Activated CD8-positive, alpha-beta T cell treated with anti-CD3 and anti-CD28 coated beads, Interleukin-2, amount 10 ng/mL, durations not matched to agents 7 days and 5 days (primary cell): ENCODE measurements at places on chromosomes 2 and 18. TPM values are rescaled to one million over a fixed set of nuclear protein-coding genes. Genes with fewer than 3 reads are reported as not detected.

The HRH4 gene
- total RNA-seq, result not detected

The TYW5 gene
- 7.3 TPM for total RNA-seq

The OTOS gene
- not detected for total RNA-seq

DNA sequence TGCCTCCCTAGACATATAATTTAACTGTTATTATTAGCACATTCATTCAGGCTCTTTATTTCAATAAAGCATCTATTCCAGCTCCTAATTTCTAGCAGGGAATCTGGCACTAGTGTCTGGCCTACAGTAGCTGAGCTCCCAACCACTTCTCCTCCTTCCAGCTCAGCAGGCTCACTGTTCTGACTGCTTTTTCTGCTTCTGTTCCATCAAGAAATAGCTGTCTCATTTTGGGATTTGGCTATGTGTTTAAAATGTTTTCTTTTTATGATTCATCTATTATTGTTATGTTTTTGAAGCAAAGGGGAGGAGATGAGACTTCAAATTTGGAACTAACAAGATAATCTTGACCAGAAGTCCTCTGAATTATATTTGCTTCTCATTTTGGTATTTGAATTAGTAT is 172.7 kb upstream of the SMAD7 start:
- peaks cover 9% of the 10 kb centered on the region for H3K4me1 ChIP-seq
- H3K27ac ChIP-seq, result no peak overlapping the region
- no peak overlapping the region for H3K4me3 ChIP-seq

DNA sequence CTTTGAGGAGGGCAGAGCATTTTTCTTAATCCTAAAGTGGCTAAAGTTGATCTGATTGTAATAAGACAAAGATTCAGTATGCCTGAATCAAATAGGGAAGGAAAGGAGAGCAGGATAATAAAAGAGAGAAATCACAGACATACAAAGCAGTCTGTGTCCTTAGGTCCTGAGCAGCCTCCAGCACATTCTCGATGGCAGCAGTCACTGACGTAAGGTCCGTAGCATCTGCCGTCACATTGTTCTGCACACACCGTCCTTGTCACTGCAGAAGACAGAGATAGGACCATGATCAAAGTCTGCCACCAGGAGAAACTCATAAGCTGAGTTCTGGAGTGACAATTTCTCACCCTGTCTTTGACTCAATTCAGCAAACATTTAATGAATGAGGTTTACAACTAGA is 813.7 kb downstream of the ERBB4 start:
- no peak for DNase-seq
- no peaks in the 10 kb centered on the region for H3K36me3 ChIP-seq
- H3K4me3 ChIP-seq, result no peak overlapping the region
- H3K27ac ChIP-seq, result no peak overlapping the region
- no peaks in the 10 kb centered on the region for H3K4me1 ChIP-seq
- H3K27me3 ChIP-seq, result no peaks in the 10 kb centered on the region

DNA sequence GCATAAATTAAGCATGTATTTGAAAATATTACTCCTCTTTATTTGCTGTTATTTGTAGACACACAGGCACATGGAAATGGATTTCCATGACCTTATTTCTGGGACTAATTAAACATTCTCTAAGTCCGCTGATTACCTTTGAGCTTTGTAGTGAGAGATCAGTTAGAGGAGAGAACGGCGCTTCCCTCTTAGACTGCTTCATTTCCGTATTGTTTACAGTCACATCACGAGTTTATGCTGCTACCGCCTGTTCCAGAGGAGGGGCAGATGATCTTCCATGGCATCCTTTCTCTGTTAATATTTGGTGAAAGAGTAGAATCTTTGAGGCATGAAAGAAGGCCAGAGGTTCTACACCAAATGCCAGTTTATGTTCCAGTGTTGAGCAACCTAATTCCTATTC is 404.4 kb downstream of the TRIB2 start:
- no peaks in the 10 kb centered on the region for H3K36me3 ChIP-seq
- no peak overlapping the region for H3K27ac ChIP-seq
- H3K27me3 ChIP-seq, result no peaks in the 10 kb centered on the region
- no peak overlapping the region for H3K4me3 ChIP-seq
- no peak for DNase-seq
- no peaks in the 10 kb centered on the region for H3K4me1 ChIP-seq

- DNase-seq, result no peak
- no peak overlapping the region for H3K27ac ChIP-seq
- no peaks in the 10 kb centered on the region for H3K27me3 ChIP-seq
- no peaks in the 10 kb centered on the region for H3K4me1 ChIP-seq
Measured at GRCh38 chr2:163984986-163985385, 249.2 kb upstream of the FIGN start.

GRCh38 chr2:235500110-235500760 is 6.4 kb downstream of the AGAP1 start:
- no peak overlapping the region for H3K4me3 ChIP-seq
- DNase-seq, result no peak
- no peaks in the 10 kb centered on the region for H3K36me3 ChIP-seq
- H3K27ac ChIP-seq, result no peak overlapping the region
- H3K4me1 ChIP-seq, result peaks cover 18% of the 10 kb centered on the region
